ENCODE measurements at places on chromosomes 2 and 18.

DNA sequence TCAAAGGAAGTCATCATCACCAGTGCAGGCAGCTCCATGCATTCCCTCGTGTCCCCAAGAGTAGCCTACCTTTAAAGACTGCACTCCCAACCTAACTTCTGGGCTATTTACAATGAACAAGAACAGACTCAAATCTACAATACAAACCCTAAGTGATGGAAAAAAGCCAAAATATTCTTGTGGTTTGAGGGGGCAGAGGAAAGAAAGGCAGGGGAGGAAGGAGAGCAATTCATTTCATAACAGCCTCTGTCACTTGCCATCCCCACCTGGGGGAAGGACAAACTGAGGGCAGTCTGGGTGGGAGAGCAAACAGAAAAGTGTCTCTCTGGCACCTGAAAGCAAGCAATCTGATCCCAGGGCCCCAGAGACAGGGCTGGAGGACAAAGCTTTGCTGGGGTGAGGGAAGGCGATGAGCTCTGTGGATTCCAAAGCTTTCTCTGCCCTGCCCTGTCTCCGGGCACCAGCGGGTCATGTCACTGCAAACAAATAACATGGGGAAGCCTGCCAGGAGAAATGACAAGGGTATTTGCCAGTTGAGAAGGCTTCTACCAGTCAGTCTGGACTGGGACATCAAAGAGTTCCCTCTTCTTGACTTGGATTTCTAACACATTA, 528.0 kb upstream of the TNP1 start:
- DNase-seq: no peak

- DNase-seq: no peak
Observed at GRCh38 chr2:241354668-241355658, 1.1 kb upstream of the FARP2 start.

GRCh38 chr2:94979406-94980375, 45.8 kb upstream of the MAL start:
- no peak for DNase-seq

GRCh38 chr2:207760453-207760852, 9.3 kb downstream of the FZD5 start:
- DNase-seq: no peak

DNA sequence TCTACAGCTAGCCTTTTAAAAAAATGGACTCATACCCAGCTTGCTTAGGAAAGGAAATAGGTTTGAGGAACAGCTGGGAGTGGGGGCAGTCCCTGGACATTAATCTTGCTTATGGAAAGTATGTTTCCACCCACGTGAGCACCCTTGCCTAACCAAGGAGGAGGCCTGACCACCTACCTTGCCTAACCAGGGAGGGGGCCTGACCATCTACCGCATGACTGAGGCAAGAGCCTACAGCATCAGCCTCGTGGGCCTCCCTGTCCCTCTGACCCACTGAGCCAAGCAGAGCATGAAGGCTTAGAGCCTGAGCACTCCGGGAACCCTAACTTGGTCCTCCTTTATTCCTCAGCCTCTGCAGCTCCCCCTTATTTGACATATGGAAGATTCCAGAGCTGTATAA, 20.2 kb downstream of the PRKAG3 start:
- no peak for DNase-seq

GRCh38 chr18:76433788-76434187, 61.3 kb downstream of the ZNF516 start:
- DNase-seq: no peak

DNA sequence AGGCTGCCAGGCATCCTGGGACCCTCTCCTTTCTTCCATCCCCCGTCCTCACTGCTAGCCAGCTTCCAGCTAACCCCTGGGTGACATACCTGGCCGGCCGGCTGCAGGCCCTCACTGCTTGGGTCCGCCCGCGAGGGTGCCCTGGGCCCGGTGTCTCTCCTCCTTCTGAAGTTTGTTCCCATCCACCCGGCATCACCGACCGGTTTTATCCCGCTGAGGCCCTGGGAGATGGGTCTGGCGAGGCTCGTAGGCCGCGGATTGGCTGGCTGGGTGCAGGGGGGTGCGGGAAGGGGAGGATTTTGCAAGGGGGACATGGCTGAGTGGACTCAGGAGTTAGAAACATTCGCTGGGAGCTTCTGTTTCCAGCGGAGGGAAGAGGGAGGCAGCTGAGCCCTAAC, at the start of gene PAX8:
PAX8 (minus strand) TSS at position 180 of the 398 bp plus-strand sequence. CDS start 527 bp downstream, outside the sequence.
- no peak for DNase-seq

- DNase-seq: peak; percentile 30
Observed at GRCh38 chr2:33583194-33583938, 15.7 kb downstream of the FAM98A start.

DNA sequence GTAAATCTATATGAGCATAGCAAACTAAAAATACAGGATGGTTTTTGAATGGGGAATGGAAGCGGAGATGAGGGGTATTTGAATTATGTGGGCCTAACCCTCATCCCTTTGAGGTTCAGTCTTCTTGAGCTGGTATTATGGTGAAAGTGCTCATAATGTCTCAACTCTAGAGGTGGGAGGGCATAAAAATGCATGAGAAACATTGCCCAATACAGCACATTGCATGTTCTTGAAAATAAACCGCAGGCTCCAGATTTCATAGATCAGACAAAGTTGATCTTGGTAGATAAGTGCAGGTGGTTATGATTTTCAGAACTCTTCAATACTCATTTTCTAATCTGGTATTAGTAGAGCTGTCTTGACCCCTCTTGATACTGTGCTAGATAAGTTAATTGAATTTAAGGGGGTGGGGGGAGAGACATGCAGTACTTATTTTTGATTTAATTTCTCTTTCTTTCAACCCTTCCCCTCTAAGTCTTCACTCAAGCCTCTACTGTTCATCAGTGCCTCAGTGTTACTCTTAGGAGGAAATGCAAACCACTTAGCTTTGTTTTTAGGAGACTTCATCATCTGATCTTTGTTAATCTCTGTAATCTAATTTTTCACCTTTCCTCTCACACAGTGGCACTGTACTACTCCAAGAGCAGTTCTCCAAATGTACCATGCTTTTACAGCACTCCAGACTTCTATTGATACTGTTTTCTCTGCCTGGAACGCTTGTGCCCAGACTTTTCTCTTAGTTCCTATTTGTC, 22.2 kb downstream of the XRCC5 start:
- no peak for DNase-seq

DNA sequence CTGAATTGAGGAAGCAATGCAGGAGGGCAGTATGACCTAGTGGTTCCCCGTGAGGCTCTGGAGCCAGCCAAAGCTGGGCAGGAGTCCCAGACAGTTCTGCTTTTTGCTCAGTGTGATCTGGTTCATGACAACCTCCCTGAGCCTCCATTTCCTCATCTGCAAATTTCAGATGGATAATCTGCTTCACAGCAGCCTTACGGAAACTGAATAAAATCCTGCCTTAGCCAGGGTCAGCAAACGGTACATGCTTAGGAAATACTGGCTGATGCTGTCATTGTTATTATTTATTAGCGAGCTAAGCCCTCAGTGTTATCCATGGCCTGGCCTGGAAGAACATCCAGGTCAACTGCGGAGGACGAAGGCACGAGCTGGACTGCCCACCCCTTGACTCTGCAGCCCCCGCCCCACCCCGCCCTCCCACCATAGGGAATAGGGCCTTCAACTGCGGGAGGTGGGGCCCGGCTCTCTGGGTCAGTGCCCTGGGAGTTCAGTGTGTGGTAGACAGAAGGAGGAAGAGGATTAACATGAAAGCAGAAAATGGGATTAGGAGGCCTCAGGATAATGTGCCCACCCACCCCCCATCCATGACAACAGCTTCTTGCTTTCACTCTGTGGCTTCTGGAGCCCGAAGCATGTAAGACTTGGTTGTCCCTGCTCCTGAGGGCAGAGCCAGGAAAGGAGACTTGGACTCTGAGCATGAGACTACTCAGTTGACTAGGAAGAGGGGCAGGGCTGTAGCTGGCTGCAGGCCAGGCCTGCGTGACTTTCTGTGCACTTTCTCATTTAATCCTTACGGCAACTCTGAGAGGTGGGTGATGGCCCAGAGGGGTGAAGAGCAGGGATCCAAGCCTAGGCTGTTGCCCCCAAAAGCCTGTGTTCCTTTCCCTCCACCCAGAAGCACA, 13.1 kb downstream of the PKDCC start:
- peak; percentile 11 for DNase-seq

- DNase-seq: no peak
Observed at GRCh38 chr18:25234740-25235345, 117.1 kb downstream of the ZNF521 start.

GRCh38 chr18:2653467-2653866, 2.1 kb upstream of the SMCHD1 start:
- DNase-seq: no peak

DNA sequence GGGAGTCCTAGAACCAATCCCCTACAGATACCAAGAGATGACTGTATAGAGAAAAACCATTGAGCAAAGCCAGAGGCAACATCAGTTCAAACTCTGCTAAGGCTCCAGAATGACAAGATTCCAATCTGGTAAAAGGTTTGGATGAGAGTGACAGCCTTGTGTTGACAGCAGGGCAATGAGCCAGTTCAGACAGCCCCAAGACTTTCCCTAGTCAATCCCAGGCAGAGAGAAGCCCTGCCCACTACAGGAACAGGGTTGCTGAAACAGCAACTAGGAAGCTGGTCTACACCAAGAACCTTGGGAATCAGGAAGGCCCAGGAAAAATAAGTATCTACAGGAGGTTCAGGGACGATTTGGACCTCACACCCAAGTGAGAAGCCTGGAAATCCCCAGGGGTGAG, 3.3 kb downstream of the PSTPIP2 start:
- DNase-seq: no peak

DNA sequence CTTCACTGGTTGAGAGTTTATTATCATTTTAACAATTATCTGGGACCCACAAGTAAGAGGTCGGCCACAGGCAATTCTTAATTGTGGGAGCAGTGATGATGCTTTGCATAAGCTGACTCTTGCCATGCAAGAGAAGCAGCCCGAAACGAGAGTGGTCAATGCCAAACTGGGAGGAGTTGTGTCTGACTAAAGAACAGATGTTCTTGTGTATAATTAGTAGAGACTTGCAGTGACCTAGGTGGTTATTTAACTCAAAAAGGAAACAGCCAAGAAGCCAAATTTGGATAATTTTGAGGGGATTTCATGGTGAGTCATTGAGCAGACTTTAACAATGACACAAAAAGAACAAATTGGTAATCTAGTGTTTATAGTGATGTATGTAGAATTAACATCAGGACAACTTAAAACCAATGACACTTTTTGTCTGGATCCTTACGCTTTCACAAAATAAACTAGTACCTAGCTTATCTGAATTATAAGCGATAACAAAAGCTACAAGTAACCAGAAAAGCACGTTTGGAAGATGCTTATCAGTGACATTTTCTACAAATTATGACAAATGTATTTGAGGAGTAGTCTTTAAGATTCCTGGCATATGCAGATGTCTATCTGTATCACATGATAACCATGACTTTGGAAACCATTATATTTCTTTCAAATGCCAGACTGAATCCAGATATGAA, 184.7 kb upstream of the DLGAP1 start:
- DNase-seq: no peak

DNA sequence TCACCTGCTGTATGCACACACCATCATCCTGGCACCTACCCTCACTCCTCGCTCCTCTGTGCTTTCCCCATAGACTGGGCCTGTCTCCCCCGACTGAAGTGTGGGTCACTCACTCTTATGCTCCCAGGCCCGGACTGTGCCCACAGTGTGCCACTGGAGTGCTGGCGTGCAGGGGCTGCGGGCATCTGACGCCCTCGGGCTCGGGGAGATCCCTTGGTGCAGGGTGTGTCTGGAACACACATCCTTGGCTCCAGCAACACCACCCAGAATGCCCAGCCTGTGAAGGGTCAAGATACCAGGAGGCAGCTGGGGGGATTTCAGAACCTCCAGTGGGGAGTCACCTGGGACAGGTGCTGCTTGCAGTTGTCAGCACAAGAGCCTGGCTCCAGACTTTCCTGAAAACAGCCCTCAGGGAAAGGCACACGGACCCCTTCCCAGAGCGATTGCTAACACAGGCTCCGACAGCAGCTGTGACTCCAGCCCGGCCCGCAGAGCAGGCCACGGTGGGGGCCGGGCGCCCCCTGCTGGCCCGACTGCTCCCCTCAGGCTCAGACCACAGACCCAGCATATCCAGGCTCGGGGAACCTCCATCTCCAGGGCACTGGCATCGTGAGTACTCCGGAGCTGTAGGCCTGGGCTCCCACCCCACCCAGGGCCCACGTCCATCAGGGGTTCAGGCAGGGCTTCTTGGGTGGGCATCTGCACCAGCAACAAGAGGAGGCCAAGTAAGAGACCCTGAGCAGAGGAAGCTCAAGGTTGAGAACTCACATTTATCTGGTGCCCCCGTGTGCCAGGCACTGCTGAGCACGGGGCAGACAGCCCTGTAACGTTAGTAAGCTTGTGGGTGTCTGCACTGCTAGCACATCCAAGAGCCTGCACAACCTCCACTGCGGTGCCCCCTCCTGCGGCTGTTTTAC, 8.6 kb downstream of the HS1BP3 start:
- DNase-seq: no peak

- peak; percentile 51 for DNase-seq
Observed at GRCh38 chr2:120231974-120232635, 8.9 kb upstream of the TMEM185B start.

DNA sequence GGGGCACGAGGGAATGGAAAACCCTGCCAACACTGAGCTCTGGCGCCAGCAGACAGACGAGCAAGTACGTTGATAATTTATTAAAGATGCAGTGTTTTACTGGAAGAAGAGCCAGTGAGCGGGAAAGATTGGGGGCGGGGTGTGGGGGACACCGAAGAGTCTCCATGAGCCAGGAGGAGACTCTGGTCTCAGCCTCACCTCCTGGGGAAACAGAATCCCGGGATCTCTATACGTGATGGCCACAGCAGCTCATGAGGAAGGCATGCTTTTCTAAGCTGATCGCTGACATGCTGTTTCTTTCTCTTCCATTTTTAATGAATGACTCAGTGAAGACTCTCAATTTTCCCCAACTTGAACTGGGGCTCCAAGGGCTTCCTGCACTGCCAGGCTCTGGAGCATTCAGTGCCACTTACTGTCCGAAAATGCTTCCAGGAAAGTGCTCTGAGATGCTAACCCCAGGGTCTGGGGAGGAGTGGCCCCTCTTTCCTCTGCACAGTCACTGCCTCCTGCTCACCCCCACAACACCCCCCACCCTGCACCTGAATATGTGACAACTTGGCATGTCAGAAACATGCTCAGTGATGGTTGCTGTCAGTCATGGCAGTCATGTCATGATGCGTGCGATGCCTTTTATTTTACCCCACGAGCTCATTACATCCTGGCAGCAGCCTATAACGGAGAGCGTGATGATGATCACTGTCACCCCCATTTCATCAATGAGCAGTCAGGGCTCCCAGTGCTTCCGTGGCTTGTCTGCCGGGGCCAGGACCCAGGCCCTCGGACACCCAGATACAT, 164.2 kb upstream of the CAPN13 start:
- no peak for DNase-seq

Measured in stromal cell of bone marrow (primary cell).